ENCODE measurements at places on chromosomes 12 and 14.

DNA sequence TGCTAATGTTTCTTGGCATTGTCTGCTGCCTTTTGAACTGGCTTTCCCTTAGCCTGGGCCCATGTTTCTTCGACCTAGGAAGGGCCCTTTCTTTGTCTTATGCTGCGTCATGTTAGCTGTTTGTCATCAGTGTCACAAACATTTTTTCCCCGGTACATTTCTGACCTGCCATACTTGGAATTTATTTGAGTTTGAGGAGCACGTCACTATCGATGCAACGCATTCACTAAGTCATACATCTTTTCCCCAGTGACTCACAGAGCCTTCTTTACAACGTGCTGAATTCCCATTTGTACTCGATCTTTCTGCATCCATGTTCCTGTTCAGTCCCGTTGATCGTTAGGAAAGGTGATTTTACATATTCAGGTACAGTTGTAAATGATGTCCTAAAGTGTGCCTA is 56.2 kb upstream of the MMP17 start:
- DNase-seq, result no peak

DNA sequence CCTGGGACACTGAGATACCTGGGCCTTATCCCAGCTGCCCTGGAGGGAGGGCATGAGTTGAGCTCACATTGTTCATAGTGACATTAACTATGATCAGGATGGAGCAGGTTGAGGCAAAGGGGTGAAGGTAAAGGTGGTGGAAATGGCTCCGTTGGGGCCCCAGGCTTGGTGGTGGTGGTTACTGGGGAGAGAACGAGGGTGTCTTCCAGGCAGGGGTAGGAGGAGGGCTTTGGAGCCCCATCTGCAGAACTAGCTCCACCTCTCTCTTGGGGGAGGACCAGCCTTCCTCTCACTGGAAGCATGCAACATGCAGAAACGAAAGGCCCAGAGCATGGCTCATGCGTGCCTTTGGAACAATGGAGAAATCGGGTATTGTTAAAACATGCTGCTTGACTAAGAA is 217.0 kb downstream of the SLC41A2 start:
- no peak for DNase-seq

DNA sequence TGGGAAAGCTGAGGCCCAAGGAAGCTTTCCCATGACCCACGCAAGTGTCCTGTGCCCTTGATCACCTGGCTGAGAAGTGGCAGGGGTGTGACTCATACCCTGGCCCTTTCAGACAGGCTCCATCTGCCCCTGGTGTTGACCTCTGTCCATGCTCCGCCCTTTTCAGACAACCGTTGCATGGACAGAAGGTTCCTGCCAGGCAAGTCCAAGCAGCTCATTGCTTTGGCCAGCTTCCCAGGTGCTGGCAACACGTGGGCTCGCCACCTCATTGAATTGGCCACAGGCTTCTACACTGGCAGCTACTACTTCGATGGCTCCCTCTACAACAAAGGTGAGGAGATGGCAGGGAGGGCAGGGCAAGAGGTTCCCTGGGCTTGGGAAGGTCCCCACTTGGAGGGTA is 103.5 kb downstream of the WSCD2 start:
- no peak for DNase-seq

DNA sequence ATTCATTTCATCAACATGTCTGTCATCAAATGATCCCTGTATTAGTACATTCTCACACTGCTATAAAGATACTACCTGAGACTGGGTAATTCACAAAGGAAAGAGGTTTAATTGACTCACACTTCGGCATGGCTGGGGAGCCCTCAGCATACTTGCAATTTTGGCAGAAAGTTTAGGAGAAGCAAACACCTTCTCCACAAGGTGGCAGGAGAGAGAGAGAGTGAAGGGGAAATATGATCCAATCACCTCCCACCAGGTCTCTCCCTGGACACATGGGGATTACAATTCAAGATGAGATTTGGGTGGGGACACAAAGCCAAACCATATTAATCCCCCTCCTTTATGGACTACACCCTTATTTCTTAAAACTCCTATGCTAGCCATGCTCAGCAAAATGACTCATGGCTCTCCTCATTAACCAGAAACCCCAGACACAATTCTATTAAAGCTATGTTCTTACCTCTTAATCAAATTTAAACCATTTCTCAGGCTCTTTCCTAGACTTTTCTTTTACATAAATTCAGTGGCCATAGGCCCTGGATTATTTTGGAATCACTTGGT is 932.3 kb downstream of the FLRT2 start:
- DNase-seq, result no peak

DNA sequence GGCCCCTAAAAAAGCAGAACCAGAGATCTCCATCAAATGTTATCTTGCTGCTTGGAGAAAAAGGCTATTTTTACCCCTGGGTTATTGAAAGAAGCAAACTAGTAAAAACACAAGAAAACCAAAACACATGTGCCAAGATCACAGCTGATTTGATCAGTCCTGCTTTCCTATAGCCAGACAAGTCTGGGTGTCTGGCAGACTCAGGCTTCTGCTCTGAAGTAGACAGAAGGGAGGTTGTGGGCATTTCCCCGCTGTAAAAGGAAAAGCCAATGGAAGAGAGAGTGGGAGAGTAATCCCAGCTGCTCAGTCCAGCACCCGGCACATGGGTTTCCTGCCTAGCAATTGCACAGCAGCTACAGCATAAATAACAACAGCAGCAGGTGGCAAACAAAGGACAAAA is 177.9 kb downstream of the PHLDA1 start:
- DNase-seq, result no peak

- no peak for DNase-seq
Measured at GRCh38 chr14:105305791-105306190, 5.0 kb upstream of the BRF1 start.

DNA sequence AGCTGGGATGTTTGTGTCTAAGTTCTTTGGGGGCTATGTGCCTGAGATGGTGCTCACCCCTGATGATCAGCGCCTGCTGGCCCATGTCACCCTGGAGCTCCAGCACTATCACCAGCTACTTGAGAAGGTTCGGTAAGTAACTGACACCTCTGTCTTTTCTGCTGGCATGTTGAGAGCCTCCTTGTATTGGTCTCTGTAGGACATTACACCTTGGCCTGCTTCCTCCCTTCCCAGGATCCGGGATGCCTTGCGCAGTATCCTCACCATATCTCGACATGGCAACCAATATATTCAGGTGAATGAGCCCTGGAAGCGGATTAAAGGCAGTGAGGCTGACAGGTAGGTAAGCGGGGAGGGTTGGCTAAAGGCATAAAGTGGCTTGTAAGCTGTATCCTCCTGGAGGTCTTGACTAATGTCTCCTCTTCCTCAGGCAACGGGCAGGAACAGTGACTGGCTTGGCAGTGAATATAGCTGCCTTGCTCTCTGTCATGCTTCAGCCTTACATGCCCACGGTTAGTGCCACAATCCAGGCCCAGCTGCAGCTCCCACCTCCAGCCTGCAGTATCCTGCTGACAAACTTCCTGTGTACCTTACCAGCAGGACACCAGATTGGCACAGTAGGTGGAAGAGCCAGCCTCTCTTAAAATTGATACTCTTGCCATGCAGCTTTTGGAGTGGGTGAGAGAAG is 5.5 kb downstream of the DDIT3 start:
- no peak for DNase-seq

- DNase-seq, result no peak
Measured at GRCh38 chr12:4421590-4422031, 24.0 kb downstream of the FGF6 start.

GRCh38 chr14:99601361-99601831 is 2.6 kb downstream of the CCDC85C start:
- DNase-seq, result no peak

DNA sequence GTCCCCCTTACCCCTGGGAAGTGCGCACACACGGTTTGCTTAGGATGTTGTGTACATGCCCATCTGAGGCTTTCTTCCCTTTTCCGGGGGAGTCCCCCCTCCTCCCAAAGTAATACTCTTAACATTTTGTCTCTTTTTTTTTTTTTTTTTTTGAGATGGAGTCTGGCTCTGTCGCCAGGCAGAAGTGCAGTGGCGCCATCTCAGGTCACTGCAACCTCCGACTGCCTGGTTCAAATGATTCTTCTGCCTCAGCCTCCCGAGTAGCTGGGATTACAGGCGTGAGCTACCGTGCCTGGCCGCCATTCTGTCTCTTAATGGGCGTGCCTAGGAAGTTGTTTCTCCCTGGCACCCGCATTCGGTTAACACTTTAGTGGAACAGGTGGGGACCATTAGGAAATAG is 4.5 kb upstream of the GMFB start:
- DNase-seq, result no peak

DNA sequence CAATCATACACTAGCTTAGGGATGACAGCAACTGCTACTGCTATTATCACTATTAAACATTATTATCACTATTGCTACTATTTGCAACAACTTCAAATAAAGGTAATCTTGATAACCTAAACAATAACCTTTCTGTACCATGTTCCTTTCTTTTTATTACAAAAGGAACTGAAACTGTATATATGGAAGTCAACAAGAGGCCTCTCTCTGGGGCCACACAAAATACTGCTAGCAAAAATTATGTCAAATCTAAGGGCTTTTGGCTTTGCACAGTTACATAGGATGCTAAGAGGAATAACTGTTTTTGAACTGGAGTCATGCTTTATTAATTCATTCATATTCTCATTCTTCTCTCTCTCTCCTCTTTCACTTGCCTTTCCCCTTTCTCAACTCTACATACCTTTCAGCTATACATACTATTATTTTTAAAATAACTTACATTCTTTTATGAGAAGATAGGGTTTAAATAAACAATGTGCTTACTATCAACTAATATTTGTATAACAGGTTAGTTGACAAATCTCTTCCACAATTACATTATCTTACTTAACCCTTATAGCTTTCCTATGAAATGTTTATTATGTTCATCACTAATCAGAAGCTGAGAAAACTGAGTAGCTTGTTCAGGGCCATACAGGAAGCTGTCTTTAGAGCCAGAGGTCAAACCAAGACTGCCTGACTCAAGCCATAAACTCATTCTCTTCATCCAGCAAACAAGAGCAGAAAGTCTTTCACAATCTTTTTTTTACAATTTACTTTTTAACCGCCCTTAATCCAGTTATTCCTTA is 25.7 kb downstream of the SPTSSA start:
- DNase-seq, result no peak

- no peak for DNase-seq
Measured at GRCh38 chr14:51165415-51165814, 70.5 kb upstream of the TRIM9 start.

- no peak for DNase-seq
Measured at GRCh38 chr14:94307410-94307992, 14.4 kb upstream of the SERPINA10 start.

Measured in stimulated activated CD8-positive, alpha-beta memory T cell treated with anti-CD3 and anti-CD28 coated beads, Interleukin-15, amount 100 ng/mL, for 4 hours (primary cell).